ENCODE measurements at places on chromosomes 11 and 22.

DNA sequence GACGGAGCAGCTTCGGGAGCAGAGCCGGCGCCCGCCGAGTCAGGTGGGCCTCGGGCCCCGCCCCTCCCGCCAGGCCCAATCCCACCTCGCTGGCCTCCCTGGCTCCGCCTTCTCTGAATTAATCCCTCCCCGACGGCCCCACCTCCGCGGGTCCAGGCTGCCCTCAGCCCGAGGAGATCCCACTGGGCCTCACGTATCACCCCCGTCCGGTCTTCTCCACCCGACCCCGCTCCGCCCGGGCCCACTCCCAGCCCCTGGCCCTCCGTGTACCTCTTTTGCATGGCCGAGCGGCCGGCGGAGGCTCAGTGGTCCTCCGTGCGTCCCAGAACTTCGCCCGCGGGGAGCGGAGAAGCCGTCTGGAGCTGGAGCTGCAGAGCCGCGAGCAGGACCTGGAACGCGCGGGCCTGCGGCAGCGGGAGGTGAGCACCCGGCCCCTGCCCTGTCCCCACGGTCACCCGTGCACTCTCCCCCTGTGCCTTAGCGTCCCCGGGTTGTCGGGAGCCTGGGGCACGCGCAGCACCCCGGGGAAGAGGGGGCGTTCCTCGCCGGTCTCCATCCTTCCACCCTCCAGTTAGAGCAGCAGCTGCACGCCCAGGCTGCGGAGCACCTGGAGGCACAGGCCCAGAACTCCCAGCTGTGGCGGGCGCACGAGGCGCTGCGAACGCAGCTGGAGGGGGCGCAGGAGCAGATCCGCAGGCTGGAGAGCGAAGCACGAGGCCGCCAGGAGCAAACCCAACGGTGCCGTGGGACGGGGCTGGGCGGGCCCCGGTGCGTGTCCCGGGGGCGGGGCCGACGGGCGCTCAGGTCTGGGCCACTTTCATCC is 2.2 kb upstream of the CD151 start:
- DNase-seq, result peak; percentile 86

GRCh38 chr11:132520199-132520598 is 1012.1 kb downstream of the OPCML start:
- DNase-seq, result no peak

DNA sequence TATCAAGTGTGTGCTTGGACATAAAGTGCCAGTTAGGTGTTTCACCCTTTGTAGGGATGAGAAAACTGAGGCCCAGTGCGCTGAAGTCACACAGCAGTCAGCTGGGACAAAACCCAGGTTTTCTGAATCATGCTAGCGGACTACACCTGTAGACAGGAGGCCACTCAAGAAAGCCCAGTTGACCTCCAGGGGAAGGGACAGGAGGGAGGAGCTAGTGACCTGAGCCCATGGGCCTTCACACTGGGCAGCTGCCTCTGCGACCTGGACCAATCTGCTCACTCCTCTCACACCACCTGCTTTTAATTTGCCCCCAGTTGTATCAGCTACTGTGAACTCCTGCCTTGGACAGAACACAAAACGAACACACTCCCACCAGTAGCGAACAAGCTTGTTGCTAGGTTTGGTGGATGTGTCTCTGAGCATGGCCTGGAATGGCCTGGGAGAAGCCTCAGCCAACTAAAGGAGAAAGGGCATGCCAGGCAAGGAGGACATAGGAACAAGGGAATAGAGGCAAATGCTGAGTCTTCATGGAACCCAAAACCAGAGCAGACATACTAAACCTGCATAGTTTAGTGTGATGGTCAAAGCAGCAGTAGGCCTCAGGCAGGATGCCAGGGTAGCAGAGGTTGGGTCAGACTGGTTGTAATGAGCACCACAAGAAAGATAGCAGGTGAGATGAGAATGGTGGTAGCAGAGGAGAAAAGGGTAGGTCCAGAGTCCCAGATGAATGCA is 7.2 kb downstream of the LMO1 start:
- peak; percentile 19 for DNase-seq

GRCh38 chr22:49735411-49735900 is 92.2 kb downstream of the BRD1 start:
- peak; percentile 69 for DNase-seq

- no peak for DNase-seq
Observed at GRCh38 chr11:101336858-101337257, 207.2 kb upstream of the PGR start.

DNA sequence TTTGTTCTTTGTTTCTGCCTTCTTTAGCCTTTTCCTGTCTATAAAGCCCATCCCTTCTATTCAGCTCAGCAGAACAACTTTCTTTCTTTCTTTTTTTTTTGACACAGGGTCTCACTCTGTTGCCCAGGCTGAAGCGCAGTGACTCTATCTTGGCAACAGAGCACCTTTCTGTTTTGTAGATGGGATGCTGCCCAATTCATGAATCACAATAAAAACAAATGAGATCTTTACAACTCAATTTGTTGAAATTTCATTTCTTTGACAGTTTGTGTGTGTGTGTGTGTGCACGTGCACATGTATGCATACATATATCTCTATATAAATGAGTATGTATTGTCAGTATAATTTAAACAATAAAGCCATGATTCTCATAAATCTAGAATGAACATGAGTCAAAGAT is 25.5 kb downstream of the TSPAN18 start:
- no peak for DNase-seq

DNA sequence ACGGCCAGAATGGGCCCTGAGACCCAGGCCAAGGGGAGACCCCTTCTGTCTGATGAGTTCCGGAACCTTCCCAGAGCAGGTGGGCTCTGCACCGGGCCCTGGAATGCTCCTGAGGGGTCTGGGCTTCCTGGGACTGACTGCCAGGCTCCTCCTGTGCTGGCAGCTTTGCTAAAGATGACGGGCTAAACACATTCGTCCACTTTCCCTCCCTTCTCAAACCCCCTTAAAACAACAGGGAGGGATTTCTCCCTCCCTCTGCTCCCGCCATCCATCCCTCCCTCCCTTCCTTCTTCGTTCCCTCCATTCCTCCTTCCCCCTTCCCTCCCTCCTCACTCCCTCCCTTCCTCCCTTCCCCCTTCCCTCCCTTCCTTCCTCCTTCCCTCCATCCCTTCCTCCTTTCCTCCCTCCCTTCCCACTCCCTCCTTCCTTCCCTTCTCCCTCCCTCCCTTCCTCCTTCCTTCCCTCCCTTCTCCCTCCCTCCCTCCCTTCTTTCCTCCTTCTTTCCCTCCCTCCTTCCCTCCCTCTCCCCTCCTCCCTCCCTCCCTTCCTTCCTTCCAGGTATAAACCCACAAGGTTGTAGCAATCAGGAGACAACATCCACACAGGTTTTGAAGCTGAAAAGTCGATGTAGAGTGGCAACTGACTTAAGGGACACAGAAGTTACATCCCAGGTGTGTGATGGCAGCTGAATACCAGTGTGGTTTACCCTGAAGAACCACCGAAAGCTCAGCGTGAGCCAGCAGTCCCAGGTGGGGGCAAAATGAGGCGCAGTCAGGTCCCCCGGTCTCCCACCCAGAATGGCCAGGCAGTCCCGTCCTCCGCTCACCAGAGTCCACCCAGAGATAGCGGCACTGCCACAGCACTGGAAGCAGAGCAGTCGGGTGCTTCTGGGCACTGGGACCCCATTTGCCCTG is 18.8 kb upstream of the MGAT3 start:
- DNase-seq, result no peak

- DNase-seq, result no peak
Observed at GRCh38 chr11:2549876-2550605, 105.2 kb downstream of the KCNQ1 start.

DNA sequence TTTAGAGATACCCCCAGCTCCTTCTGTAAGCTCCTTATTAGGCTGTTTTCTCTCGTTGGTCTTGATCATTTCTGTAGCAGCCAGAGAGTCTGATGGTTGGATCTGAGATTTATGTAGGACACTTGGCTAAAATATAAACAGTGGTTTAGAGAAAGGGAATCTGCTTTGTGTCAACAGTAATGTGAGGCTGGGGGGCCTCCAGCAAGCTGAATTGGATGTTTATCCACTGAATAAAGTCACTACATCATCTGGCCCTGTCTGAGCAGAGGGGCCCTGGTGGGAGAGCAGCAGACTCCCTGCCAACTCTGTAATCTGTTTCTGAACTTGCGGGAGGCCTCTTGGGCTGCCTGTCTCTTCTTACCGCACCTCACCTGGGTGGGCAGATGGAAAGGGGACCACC is 328.5 kb upstream of the PLET1 start:
- no peak for DNase-seq

DNA sequence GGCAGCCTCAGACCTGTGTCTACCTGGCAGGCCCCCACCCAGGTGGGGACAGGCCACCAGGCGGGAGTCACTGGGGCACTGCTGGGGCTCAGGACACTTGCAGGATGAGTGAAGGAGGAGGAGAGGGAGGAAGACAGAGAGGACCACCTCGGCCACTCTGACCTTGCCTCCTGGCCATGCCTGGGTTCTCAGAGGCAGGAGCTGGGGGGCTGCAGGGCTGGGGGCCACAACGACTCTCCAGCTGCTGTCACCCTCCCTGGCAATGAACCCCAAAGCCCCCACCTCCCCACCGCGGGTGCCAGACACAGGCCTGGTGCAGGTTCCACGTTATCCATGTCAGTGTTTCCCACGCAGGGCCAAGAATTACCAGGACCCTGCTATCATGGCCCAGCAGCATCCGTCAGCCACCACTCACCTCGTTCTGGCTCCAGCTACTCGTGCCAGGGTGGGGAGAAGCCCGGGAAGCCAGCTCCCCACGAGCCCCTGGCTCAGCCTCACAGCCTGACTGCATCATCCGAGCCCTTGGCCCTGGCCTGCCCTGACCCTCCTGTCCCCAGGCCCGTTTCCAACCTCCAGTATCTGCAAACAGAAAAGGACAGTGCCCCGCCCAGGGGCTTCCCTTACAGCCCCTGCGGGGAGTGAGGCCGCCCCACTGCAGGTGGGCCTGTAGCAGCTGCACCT is 62.4 kb downstream of the BRD1 start:
- peak; percentile 36 for DNase-seq

DNA sequence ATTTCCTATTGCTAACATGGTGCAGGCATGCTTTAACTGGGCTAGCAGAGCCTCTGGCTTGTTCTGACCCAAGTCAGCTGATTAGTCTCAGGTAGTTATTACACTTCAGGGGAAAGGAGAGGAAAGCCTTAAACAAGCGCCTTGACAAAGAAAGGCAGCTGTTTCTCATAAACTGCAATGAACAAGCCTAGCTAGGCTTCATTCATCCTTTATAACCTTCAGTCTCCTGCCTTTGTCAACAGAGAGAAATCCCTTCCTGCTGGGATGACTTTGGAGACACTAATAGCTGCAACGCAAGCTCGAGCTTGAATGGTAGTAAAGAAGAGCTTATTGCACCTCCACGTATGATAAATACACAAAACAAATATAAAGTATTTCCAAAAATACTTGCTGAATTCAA is 68.4 kb downstream of the CCDC34 start:
- no peak for DNase-seq

DNA sequence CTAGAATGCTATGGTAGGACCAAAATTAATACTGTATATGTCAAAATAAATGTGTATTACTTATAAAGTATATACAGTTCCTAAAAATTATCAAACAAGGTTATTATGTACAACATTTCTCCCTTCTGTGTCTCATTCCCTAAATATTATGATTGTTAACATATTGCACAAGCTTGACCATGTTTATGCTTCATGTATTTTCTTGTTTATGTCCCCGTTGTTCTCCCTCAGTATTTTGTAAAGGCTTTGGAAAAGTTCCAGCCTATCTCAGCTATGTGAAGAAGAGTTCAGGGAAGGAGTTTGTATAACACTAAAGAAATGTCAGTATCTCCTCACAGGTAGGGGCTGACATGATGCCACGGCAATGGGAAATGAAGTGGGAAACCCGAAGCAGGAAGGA is 19.6 kb downstream of the ADM start:
- no peak for DNase-seq

- no peak for DNase-seq
Observed at GRCh38 chr22:42418811-42419242, 13.4 kb downstream of the NFAM1 start.

DNA sequence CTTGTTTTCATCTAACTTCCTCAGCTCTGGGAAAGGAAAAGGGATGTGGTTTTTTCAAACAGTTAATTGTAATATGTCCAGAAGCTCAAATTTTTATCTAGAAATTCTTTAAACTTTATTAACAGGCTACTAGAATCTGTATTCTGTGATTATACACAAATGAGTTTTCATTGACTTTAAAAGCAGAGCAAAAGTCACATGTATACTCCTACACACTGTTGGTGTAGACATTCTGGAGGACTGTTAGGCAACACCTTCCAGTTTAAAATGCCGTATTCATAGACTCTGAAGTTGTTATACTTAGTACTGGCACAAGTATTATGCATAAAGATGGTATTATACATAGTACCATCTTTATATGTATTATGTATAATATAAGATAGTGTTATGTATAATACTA is 64.9 kb downstream of the SPECC1L start:
- no peak for DNase-seq

DNA sequence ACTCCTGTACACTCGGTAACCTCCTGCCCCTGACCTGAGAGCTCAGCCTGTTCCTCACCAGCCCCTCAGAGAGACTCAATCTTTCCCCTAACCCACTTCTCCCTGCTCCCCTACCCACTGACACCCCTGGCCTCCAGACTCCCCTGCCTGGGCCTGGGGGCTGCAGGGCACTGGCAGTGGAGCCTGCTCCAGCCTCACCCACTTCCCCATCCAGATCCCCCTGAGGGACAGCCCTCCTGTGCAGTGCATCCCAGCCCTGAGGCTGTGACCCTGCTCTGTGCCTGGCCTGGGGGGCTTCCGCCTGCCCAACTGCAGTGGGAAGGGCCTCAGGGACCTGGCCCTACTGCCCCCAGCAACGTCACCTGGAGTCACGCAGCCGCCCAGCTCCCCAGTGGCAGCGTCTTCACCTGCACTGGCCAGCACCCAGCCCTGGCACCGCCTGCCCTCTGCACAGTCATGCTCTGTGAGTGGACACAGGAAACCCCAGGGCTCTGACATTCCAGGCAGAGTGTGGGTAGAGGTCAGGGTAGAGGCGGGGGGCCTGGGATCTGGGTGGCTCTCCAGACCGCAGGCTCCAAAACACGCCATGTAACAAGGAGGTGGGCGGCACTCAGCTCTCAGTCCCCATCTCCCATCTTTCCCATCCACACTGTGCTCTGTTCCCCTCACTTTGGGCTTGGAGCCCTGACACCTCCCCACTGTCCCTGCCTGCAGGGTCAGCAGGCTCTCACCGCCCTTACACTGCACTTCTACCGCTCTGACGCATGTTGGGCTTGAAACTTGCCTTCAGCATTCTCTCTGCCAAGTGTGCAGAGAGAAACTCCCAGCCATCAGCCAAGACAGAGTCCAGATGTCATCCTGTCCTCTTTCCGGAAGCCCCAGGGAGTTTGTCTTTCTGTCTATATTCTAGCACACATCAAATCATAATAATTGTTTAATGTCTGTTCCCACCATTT is 5.1 kb downstream of the VSIG10L2 start:
- DNase-seq, result no peak

- DNase-seq, result no peak
Observed at GRCh38 chr11:66268952-66269905, 790 bp downstream of the RAB1B start.
